ENCODE measurements at places on chromosomes 16 and 17. TPM values are rescaled to one million over a fixed set of nuclear protein-coding genes. Genes with fewer than 3 reads are reported as not detected.

DNA sequence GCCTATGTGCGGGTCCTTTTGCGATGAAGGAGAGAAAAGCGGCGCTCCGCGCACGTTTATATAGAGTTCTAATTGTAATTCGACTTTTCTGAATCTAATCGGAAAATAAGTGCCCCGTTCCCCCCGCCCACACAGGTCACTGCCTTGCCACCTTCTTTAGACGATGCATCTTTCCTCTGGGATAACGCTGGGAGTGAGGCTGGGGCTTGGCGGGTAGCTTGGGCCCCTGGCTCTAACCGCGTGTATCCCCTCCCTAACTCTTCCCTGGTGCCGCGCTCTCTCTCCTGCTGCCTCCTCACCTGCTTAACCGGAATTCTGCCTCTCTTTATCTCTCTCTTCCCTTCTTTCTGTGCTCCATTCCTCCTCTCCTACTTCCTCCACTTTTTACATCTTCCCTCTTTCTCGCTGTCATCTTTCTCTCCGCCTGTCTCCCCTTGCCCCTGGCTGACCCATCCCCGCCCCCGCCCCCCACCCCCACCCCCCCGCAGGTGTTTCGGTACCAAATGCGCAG is 2.6 kb downstream of the LHX1 start:
- 0 out of 2 replicates have a peak, but pooled peaks cover 6% of the 10 kb centered on the region for H3K4me1 ChIP-seq
- H3K27ac ChIP-seq, result no peak overlapping the region
- peaks cover 81% of the 10 kb centered on the region for H3K27me3 ChIP-seq
- no peak overlapping the region for H3K4me3 ChIP-seq
- no peaks in the 10 kb centered on the region for H3K36me3 ChIP-seq

DNA sequence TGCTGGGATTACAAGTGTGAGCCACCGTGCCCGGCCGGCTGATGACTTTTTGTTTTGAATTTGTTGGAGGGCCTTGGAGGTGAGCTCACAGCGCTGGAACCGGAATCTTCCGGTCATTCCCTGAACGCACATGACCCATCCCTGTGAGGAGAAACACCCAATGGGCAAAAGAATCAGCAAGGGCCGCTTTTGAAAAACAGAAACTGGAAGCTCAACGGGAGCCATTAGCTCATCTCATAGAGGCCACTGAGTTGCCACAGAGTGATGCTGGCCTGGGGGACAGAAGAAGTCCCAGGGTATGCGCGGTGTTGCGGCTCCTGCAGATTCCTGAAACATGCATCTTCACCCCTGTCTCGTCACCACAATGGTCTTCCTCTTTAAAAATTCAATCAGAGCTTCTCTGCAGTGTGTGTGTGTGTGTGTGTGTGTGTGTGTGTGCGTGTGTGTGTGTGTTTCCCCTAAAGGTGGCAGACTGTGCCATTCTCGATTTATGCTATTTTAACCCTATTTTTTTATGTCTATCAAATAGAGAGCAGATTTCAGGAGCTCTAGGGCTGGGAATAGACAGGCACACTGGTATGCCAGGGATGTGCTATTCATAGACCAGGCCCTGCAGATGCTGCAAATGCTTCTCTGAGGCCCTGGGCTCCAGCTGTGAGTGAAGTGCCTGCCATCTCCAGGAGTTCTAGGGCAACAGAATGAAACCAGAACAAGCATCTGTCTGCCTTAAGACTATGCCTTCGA is 68.3 kb downstream of the MARCHF10 start:
- peaks cover 6% of the 10 kb centered on the region for H3K4me1 ChIP-seq
- no peak overlapping the region for H3K27ac ChIP-seq
- H3K36me3 ChIP-seq, result 0 out of 2 replicates have a peak, but pooled peaks cover 4% of the 10 kb centered on the region
- no peak overlapping the region for H3K4me3 ChIP-seq
- peaks cover 11% of the 10 kb centered on the region for H3K27me3 ChIP-seq

DNA sequence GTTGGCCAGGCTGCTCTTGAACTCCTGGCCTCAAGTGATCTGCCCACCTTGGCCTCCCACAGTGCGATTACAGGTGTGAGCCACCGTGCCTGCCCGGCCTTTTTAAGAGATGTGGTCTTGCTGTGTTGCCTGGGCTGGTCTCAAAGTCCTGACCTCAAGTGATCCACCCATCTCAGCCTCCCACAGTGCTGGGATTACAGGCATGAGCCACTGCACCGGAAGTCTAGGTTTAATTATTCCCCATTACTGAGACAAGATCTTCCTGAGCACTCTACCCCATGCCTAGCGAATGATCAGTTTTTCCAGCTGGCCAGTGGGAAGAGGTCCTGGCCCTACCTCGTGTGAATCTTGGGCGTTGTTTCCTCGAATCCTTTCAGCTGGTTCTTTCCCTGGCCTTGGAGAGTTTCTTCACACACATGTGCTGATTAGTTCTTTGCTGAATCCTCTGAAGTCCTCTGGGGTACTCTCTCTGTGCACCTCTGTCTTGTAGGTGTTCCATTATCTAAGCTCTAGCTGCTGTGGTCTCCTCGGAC is 18.9 kb downstream of the C16orf54 start:
- H3K4me1 ChIP-seq, result peaks cover 9% of the 10 kb centered on the region
- H3K4me3 ChIP-seq, result no peak overlapping the region
- no peak for DNase-seq
- H3K36me3 ChIP-seq, result no peaks in the 10 kb centered on the region
- H3K27me3 ChIP-seq, result peaks cover 10% of the 10 kb centered on the region

CXCL16 gene
- total RNA-seq, result 0.80 TPM

DNA sequence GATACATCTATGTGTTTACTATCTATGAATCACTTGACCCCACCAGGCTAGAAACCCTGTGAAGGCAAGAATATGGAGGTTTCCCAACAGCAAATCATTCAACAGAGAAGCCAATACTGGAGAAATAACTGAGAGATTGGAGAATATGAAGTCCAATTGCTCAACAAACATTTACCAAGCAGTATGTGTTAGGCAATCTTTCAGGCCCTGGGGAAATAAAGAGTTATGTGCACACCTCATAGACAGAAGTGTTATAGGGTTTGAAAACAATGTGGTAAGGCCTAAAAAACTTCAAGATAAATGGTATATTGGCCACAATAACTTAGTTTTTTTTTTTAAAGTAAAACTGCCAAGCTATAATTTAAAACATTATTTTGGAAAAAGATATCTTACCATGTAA is 1245.8 kb downstream of the CDH11 start:
- no peaks in the 10 kb centered on the region for H3K36me3 ChIP-seq
- H3K27me3 ChIP-seq, result no peaks in the 10 kb centered on the region
- DNase-seq, result no peak
- H3K4me3 ChIP-seq, result no peak overlapping the region
- H3K4me1 ChIP-seq, result no peaks in the 10 kb centered on the region
- H3K27ac ChIP-seq, result no peak overlapping the region

GRCh38 chr17:18070861-18071340 is 16.8 kb upstream of the DRG2 start:
- peaks cover 10% of the 10 kb centered on the region for H3K27me3 ChIP-seq
- H3K27ac ChIP-seq, result peak overlapping the region; percentile 79
- no peaks in the 10 kb centered on the region for H3K36me3 ChIP-seq
- peaks cover 27% of the 10 kb centered on the region for H3K4me1 ChIP-seq

EPX gene
- total RNA-seq, result not detected

GRCh38 chr17:36197387-36197703 is 787 bp upstream of the CCL3L1 start:
- H3K27ac ChIP-seq, result no peak overlapping the region
- H3K36me3 ChIP-seq, result no peaks in the 10 kb centered on the region
- H3K4me3 ChIP-seq, result no peak overlapping the region
- peaks cover 9% of the 10 kb centered on the region for H3K27me3 ChIP-seq

- no peak overlapping the region for H3K27ac ChIP-seq
- no peaks in the 10 kb centered on the region for H3K36me3 ChIP-seq
- peaks cover 2% of the 10 kb centered on the region for H3K4me1 ChIP-seq
- H3K27me3 ChIP-seq, result no peaks in the 10 kb centered on the region
These were observed 39.0 kb upstream of the KDM8 start for GRCh38 chr16:27164352-27164751.

NPIPA7 gene
- total RNA-seq, result 11.1 TPM

- peaks cover 20% of the 10 kb centered on the region for H3K36me3 ChIP-seq
- H3K4me1 ChIP-seq, result no peaks in the 10 kb centered on the region
- no peak for DNase-seq
- H3K27me3 ChIP-seq, result peaks cover 3% of the 10 kb centered on the region
- H3K27ac ChIP-seq, result no peak overlapping the region
- no peak overlapping the region for H3K4me3 ChIP-seq
These were observed 332.0 kb downstream of the XYLT1 start for GRCh38 chr16:17138801-17139200.

PIMREG gene
- 25.4 TPM for total RNA-seq

DNA sequence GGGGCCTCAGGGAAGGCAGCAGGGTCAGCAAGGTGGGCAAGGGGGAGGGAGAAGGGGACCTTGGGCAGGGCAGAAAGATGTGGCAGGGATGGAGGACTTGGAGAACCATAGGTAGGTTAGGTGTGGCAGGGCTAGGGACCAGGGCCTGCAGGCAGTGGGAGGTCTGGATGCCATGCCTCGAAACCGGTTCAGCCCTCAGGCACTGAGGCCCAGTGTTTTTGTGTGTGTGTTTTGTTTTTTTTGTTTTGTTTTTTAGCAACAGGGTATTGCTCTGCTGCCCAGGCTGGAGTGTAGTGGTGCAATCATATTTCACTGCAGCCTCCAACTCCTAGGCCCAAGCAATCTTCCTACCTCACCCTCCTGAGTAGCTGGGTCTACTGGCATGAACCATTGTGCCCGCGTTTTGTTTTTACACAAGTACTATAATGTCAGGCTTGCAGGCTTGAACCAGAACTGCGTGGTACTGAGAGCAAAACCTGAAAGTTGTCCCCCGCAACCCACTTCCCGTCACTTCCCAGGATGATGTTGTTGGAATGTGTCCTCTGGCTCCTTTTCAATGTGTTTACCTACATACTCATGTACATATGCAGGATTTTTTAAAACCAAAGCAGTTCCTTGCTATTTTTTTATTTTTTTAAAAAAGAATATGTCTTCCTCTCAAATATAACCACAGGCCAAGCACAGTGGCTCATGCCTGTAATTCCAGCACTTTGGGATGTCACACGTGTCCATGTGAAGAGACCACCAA is 12.4 kb downstream of the ODAD4 start:
- no peaks in the 10 kb centered on the region for H3K36me3 ChIP-seq
- DNase-seq, result no peak
- H3K4me1 ChIP-seq, result no peaks in the 10 kb centered on the region
- peaks cover 6% of the 10 kb centered on the region for H3K27me3 ChIP-seq
- H3K4me3 ChIP-seq, result no peak overlapping the region

- peak overlapping the region; percentile 93 for H3K4me3 ChIP-seq
- no peak for DNase-seq
- H3K27me3 ChIP-seq, result peaks cover 4% of the 10 kb centered on the region
- no peaks in the 10 kb centered on the region for H3K36me3 ChIP-seq
These were observed 560 bp downstream of the RAI1 start for GRCh38 chr17:17681744-17682292.

DNA sequence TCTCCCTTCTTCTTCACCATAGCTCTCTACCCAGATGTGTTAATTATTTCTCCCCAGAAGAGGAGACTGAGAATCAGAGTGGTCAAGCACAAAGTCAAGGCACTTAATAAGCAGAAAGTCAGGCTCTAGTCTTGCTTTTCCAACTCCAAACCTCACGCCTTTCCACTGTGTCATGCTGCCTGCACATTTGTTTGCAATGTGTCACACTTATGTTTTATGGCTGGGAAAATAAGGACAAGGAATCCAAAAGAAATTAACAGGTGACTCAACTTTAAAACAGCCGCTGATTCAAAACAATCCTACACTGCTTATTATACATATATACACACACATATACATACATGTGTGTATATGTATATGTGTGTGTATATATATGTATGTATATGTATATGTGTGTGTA is 255.7 kb upstream of the DYNLRB2 start:
- peaks cover 68% of the 10 kb centered on the region for H3K4me1 ChIP-seq
- peak; percentile 88 for DNase-seq
- no peaks in the 10 kb centered on the region for H3K27me3 ChIP-seq
- H3K27ac ChIP-seq, result peak overlapping the region; percentile 90

DNA sequence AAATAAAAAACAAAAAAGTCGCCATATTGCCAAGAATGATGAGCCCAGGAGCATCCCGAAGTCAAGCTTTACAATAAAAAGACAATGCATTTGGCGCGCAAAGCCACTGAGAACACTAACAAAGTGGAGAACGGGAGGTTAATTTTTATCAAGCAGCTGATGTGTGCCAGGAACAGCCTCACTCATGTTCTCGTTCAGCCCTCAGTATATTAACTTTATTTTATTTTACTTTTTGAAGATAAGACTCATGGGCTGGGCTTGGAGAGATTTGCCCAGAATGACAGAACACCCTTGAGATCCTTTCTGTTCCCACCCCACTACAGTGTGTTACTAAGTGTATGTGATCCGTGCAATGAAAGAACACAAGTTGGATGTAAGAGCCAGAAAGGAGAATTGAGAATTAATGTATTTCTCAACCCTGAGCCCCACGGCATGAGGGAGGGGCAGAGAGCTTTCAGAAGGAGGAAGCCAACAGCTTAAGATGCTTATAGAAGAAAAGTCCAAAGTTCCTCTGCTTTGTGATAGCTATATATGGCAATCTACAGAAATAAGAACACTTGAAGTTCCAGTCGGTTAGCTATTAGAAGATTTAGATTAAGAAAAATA is 48.4 kb downstream of the COTL1 start:
- peaks cover 17% of the 10 kb centered on the region for H3K27me3 ChIP-seq
- H3K36me3 ChIP-seq, result peaks cover 86% of the 10 kb centered on the region
- H3K27ac ChIP-seq, result no peak overlapping the region
- no peak for DNase-seq

CFAP20 gene
- total RNA-seq, result 32.3 TPM

ADGRG3 gene
- not detected for total RNA-seq

DNA sequence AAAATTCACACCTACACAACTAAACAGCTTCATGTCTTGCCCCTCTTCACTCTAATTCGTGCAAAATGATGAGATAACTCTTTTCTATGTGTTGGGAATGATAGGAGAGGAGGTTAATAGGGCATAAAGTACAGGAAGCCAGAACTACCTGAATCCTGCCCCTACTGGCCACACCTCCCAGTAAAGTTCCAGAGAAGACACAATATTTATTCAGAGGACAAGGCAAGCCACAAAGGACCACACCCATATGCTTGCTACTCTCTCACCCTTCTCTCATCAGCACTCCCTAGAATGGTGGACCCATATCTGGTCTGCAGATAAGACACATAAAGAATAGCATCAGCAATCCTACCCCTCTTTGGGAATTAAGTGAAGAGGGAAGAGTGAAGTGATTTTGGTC is 74.6 kb downstream of the ZNF18 start:
- DNase-seq, result no peak
- no peaks in the 10 kb centered on the region for H3K4me1 ChIP-seq
- H3K36me3 ChIP-seq, result no peaks in the 10 kb centered on the region
- H3K27ac ChIP-seq, result no peak overlapping the region
- H3K27me3 ChIP-seq, result no peaks in the 10 kb centered on the region
- H3K4me3 ChIP-seq, result no peak overlapping the region

All from HFFc6 (cell line).